ENCODE measurements at places on chromosomes 7 and 10. TPM values are rescaled to one million over a fixed set of nuclear protein-coding genes. Genes with fewer than 3 reads are reported as not detected.

- no peak for DNase-seq
Observed at GRCh38 chr7:158778471-158778870, 50.8 kb downstream of the ESYT2 start.

DNA sequence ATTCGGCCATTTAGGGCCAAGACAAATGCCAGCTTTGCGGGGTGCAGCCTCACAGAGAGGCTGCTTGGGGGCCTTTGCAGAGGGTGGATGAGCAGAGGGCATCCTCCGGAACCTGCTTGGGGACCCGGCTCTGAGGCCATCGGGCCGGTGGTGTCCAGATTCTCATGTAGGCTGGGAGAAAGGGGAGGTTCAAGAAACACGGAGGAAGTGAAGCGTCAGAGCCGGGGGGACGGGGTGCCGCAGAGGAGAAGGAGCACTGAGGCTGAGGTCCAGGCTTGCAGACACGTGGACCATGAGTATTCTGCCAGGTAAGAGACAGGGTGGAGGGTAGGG lies 150.7 kb upstream of the SHH start:
- no peak for DNase-seq

- peak; percentile 9 for DNase-seq
Observed at GRCh38 chr10:71236286-71236685, 23.9 kb downstream of the UNC5B start.

- DNase-seq: no peak
Observed at GRCh38 chr10:2935647-2936386, 131.5 kb upstream of the PFKP start.

DNA sequence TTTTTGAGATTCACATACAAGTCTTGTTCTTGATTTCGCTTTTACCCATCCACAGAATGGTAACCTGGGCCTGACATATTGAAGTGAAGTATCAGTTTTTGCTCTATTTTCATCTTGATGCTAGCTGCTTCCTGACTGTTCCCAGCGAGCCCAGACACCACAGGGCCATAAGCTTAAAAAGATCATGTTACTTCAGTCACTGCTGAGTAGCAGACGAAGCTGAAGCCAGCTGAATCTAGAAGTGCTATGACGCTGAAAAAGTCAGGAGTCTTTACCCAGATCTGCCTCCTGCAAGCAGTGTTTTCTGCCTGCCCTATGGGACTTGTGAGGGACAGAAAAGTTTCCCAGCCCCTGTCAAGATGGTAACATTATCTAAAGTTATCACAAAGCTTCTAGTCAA lies 2.7 kb upstream of the PRXL2A start:
- DNase-seq: no peak

DNA sequence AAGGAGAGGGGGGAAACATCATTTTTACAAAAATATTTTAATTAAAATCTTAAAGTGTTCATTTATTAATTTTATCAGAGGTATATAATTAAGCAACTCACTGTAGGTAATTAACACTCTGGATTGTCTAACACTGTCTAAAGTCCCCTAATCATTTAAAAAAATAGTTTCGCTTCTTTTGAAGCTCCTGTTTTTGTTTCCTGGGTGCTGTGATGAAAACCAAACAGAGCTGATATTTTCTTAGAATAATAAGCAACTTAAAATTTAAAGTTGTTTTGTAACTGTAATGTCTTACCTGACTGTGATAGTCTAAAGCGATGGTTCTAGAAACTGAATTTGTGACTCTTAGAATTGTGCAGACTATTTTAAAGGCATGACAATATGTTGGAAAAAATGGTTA lies 961.0 kb downstream of the GATA3 start:
- no peak for DNase-seq

DNA sequence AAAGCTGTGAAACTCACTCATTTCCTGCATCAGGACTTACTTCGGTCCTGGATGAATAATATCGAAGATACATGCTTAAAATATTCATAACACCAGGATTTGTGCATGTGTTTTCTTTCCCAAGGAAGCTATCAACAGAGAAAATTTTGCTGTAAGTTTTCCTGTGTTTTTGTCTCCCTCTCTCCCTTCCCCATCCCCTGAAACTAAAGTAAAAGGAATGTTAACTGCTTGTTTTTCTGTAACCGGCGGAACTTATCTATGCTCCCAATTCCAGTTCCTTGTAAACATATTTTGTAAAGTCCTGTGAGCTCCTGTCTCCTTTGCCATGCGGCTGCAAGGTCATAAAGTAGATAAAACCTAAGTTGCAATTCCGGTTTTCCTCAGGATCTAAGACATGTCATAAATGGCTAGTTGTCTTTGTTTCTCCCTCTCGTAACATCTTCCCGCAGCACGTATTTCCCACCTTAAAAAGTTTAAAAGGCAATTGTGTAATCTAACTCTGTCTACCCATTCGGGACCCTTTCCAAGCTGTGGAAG lies 79.0 kb upstream of the POM121L12 start:
- no peak for DNase-seq

- no peak for DNase-seq
Observed at GRCh38 chr10:73554721-73555120, 36.4 kb downstream of the USP54 start.

GRCh38 chr10:56561336-56561735 lies 200.3 kb upstream of the ZWINT start:
- DNase-seq: no peak

- peak; percentile 96 for DNase-seq
Observed at GRCh38 chr7:13990984-13991790, 1.7 kb upstream of the ETV1 start.

GRCh38 chr7:7178081-7178480 lies 4.3 kb upstream of the C1GALT1 start:
- DNase-seq: no peak

GRCh38 chr7:95660023-95660434 lies 63.7 kb upstream of the PDK4 start:
- DNase-seq: no peak

DNA sequence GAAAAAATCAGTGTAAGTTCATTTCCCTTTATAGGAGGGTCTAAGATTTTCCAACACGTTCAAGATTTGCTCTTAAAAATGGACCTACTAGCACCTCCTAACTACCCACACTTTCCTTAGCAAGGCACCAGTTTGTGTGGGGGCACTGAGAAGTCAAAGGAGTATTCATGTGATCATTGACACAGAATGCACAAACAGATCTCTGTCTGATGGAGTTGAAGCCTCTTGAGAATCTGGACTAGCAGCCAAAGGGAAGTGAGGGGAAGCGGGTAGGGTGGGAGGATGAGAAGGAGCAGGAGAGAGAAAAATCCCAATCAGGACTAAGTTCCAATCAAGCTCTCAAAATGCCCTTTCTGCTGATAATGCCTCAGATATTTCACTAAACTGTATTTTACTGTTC lies 4.1 kb downstream of the MMS19 start:
- DNase-seq: no peak

GRCh38 chr10:42519761-42520460 lies 118.5 kb downstream of the ZNF33B start:
- no peak for DNase-seq

DNA sequence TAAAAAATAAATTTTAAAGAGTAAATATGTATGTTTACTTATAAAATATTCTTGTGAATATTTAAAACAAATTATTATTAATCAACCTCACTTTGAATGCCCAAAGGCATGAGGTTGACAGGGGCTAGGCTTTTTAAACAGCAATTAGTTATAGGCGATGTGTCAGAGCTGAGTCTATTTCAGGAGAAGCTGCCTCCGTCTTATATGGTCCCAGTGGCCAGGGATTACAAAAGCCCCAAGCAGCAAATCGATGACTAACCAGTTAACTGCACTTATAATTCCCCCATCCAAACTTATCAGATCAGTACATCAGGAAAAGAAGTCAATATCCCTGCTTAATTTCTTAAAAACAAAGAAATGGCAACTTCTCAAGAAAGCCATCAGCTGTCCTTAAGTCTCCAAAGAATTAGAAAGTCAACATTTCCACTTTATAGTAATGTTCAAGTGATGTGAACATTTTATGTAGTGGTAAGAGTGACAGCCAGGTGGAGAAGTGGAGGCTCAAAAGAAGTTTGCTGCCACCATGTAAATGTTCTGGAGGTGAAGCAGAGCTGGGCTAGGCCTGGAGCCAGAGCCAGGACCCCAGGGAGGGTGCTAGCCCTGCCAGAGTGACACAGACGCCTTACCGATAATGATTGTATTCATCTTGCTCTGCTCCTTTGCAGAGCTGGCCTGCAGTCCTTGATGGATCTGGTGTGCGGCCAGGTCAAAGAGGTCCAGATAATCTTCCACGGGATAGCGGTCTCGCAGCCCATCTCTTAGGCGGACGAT lies 51.5 kb downstream of the CHST15 start:
- no peak for DNase-seq

GRCh38 chr7:93054975-93055374 lies 62.8 kb downstream of the SAMD9 start:
- DNase-seq: no peak

DNA sequence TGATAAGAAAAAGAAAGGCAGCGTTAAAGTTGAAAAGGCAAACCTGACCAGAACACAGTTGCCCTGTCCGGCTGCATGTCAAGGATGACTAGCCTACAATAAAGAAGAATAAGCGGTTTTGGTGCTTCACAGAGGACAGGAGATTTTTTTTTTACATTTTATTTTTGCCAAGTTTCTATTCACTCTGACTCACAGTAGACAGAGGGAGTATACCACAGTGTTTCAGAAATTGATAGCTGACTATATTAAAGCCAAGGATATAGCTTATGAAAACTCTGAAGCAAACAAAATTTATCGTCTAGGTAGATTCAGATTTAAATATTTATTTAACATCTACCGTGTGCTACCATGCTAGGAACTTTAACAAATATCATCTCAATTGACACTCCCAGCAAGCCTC lies 16.9 kb upstream of the POLR1F start:
- DNase-seq: no peak

DNA sequence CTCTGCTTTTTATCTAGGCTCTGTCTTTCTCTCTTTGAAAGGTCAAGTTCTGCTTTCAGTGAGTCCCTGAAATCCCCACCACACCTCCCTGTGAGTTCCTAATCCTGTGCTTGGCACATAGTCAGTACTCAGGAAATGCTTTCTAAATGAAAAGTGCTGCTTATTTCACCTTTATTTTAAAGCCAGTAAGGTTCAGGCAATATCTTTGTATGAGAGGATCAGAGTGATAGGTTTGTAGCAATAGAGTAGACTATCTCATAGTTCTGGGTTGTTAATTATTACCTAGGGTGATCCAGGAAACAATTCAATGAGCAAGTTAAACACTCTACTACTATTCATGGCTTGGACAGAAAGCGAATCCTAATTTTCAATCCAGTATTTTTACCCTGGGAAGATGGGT lies 7.4 kb upstream of the LAMB1 start:
- DNase-seq: no peak

DNA sequence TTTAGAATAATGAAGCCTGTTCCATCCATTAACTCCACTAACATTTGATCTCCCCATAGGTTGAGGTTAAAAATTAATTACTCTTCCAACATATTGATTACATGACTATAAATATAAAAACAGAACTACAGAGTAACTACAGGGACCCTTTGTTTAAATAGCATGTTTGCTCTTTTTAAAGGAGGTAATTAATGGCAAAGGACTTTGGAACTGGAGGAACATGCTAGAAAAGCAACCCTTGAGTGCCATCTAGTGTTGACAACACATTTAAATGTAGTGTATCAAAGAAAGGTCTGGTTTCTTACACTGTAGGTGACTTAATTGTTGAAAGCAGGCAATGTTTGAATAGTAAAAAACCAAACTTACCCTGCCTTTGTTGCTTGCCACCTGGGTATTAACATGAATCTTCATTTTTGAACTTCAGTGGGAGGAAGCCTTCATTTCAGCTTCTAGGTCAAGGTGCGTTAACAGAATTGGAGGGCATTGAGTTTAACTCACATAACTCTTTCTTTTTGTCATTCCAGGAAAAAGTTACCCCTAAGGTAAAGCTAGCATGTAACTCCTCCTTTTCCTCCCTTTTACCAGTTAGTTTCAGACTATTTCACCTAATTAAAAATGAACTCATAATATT lies 52.6 kb upstream of the CAPZA2 start:
- DNase-seq: no peak

DNA sequence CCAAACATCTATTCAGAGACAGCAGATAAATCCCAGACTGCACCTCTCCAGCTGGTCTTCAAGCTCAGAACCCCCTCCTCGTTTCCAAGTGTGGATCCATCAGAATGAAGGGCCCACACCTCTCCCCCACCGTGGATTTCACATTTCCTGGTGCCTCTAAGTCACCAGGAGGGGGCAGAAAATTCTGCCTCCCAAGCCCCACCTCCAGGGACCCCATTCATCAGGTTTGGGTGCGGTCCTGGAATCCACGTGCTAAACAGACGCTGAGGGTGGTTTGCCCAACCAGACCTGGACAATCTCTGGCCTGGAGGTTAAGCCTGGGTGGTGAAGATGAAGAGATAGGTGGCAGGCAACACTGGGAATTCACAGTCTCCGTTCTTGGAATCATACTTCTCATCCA lies 92.4 kb downstream of the WDR11 start:
- no peak for DNase-seq

DNA sequence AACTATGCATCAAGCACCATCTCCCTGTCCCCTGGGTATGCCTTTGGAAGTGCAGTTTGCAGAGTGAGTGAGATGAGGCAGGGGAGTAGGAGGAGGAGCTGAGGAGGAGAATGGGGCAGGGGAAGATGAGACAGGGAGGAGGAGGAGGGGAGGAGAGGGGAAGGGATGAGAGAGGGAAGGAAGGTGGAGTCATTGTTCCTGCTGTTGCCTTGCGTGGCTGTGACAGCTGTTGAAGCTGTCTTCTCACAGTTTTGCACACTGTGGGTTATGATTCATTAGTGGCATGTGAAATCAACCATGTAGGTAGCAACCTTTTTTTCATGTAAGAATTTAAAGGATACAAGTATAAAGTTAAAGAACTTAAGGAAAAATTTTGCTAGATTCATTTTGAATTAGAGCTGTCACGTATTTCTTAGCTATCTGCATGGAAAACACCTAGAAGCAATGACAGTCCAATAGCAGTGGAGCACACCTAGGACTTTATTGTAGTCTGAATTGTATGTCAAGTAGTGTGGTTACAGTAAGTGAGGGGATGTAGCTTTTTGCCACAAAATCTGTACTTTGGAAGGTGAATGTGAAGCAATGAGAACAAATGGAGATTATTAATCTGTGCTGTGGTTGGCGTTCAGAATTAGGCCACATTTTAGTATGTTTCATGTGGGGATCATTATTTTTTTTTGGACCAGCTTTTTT lies 21.7 kb downstream of the CCM2 start:
- no peak for DNase-seq

- DNase-seq: no peak
Observed at GRCh38 chr7:132571970-132572369, 4.3 kb downstream of the PLXNA4 start.

GRCh38 chr10:49025347-49025983 lies 85.8 kb upstream of the LRRC18 start:
- no peak for DNase-seq

- no peak for DNase-seq
Observed at GRCh38 chr10:35005868-35006267, 84.3 kb downstream of the CUL2 start.

The NANOS1 gene
- 5.0 TPM for total RNA-seq

The SPDYE9 gene
- total RNA-seq: not detected

The EVX1 gene
- total RNA-seq: not detected

The ARHGEF35 gene
- 1.8 TPM for total RNA-seq

The HOXA6 gene
- total RNA-seq: not detected

The SPACDR gene
- 0.73 TPM for total RNA-seq

The MOGAT3 gene
- total RNA-seq: not detected

The PAPSS2 gene
- total RNA-seq: 14.7 TPM

The ACTL6B gene
- not detected for total RNA-seq

The INMT gene
- total RNA-seq: 47.7 TPM

The RPP30 gene
- 32.8 TPM for total RNA-seq

The ADAMTS14 gene
- 0.53 TPM for total RNA-seq

The ZNF503 gene
- 12.0 TPM for total RNA-seq

The ARHGEF5 gene
- total RNA-seq: 3.7 TPM

The OPN4 gene
- 0.18 TPM for total RNA-seq

The ZP3 gene
- not detected for total RNA-seq

The MICU1 gene
- 44.8 TPM for total RNA-seq
